ENCODE measurements at places on chromosomes 4 and X.

DNA sequence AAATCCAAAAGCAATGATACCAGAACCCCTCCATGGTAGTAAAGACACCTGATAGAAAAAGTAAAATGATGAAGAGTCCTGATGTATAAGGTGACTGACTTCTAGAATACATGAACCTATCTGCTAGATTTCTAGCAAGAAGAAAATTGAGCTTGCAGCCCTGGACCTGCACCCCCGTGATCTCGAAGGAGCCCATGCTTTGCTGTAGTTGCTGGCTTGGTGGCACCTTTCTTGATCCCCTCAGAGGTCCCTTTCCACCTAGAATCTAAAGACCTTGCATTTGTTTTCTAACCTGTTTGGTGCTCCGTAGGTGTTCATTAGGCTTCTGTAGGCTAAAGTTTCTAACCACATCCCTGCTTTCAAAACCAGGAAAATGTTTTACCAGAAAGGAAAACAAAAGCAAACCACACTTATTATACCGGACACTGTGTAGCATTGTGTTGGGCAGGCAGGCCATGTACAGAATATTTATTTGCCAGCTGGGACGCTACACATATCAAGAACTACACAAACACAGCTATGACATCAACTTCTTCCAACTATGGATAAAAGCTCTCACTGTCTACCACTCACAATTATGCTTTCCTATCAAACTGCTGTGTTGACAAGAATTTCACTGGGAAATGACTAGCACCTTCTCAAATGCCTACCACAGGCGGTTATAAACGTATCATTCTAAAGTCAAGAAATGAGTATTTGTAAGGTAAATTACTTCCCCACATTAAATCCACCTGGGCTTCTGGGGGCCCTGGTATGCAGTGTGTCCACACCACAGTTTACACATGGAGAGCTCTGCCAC is 316.2 kb downstream of the UNC5C start:
- DNase-seq, result no peak

DNA sequence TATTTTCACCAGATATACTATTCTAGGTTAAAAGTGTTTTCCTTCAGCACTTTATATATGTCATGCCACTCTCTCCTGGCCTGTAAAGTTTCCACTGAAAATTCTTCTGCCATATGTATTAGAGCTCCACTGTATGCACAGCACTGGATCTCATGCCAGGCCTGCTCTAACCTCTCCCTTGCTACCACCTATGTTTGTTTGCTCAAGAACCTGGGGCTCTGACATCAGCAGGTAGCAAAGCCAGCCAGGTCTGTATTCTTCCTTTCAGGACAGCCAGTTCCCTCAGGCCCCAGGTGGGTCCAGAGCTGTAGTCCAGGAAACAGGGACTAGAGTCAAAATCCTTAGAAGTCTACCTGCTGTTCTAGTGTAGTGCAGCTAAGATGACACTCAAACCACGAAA is 19.1 kb upstream of the MUC7 start:
- no peak for DNase-seq

- no peak for DNase-seq
Measured at GRCh38 chr4:55876387-55876786, 22.9 kb downstream of the EXOC1 start.

- no peak for DNase-seq
Measured at GRCh38 chr4:134027931-134028330, 173.7 kb downstream of the PABPC4L start.

DNA sequence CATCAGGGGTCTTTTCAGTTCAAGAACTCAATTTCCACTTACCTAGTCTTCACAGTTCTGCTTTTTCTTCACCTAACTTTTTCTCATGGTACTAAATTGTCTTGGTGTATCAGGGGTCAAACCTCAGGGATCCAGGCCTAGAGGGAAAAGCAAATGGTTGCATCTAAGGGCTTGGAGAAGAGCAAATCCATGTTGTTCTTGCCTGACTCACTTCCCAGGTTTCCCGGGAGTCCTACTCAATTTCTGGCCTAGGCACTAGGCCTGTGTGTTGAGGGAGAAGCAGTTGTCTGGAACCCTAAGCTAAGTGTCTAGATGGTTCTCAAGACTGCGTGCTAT is 191.9 kb upstream of the STK26 start:
- DNase-seq, result no peak

DNA sequence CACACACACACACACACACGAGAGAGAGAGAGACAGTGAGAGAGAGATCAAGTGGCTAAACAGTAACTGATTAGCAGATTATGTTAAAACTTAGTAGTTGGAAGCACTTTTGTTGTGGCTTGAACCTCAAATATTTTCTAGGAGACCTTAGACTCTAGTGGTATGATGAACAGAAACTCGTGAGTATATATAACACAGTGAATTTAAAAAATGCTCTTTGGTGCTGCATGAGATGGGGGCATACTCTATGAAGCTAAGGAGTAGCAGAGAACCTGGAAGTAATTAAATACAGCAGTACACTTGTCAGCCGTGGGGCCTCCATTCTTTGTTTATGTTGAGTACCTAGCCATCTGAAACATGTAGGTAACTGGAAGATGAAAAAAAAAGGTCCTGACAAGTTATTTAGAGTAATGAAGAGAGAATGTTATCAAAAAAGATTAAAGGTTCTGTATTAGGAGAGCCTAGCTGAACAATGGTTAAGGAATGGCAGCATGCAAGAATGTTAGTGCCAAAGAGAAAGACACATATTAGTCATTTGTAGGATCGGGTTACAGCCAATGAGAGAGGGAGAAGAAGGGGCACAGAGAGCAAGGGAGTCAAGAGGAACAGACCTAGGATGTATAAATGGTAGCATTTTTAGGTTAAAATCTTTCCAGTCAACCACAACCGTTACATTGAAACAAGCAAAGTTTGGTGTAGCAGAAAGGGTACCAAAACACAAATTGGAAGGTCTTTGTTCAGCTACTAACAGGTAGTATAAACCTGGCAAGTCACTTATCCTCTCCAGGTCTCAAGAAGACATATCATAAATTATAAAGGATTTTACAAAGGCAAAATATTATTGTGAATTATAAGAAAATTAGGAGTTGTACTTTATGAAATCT is 316.7 kb upstream of the DIPK2B start:
- peak; percentile 31 for DNase-seq

DNA sequence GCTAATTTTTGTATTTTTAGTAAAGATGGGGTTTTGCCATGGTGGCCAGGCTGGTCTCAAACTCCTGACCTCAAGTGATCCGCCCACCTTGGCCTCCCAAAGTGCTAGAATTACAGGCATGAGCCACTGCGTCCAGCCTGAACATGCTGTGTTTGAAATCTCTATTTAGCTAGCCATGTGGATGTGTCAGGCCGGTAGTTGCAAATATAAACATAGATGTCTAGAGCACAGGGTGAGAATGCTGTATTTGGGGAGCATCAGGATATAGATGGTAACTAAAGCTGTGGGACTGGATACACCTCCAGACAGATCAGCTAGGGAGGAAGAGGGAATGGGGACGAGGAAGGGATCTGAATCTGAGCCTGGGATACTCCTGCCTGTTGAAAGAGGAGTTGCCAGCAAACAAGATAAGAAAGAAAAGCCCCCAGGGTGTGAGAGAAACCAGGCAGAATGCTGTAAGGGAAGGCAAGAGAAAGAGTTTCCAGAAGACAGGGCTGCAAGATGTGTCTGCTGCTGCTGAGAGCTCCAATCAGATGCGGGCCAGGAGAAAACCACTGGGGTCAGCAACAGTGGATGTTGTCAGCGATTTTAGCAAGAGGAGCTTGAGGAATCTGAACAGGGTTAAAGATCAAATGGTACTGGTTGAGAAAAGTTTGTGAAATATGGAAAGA is 177.4 kb downstream of the PALLD start:
- DNase-seq, result no peak

DNA sequence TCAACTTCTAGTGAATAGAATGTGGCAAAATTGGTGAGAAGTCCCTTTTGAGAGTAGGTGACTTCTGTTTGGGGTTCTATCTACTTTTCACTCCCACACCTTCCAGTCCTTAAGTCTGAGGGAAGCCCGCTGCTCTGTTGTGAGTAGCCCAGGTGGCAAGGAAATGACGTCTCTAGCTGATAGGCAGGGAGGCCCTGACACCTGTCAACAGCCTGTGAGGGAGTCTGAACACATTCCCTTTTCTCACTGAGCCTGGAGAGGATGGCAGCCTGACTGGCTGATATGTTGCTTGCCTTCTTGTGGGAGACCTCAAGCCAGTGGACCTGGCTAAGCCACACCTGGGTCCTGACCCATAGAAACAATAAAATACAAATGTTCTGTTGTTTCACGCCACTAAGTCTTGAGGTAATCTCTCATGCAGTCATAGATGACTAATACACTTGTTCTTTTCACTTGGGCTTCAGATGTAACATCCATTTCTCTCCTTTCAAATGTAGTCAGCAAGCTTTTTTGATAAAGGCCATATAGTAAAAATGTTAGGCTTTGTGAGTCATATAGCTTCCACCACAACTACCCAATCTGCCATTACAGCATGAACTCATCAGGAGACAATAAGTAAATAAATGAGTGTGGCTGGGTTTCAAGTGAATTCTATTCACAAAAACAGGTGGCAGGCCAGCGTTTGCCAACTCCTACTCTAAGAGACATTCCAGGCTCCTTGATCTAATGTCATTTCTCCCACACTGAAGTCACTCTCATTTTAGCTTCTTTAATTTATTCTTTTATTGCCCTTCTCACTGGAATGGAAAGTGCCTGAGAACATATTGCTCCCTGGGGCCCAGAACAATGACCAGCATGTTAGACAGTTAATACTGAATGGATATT is 265.1 kb upstream of the MAD2L1 start:
- no peak for DNase-seq

DNA sequence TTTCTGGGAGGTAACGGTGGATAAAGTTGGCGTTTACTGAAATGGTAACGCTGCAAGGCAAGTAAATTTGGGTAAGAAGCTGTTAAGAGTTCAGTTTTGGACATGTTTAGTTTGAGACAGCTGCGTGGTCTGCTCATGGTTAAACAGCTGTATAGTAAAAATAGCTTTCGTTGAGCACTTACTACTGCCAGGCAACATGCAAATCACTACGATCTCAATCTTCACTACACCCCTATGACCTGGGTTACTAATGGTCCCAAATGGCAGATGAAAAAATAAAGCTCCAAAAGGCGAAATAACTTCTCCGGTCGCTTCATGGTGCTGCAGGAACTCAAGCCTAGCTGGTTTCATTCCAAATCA is 22.2 kb downstream of the FABP2 start:
- no peak for DNase-seq

DNA sequence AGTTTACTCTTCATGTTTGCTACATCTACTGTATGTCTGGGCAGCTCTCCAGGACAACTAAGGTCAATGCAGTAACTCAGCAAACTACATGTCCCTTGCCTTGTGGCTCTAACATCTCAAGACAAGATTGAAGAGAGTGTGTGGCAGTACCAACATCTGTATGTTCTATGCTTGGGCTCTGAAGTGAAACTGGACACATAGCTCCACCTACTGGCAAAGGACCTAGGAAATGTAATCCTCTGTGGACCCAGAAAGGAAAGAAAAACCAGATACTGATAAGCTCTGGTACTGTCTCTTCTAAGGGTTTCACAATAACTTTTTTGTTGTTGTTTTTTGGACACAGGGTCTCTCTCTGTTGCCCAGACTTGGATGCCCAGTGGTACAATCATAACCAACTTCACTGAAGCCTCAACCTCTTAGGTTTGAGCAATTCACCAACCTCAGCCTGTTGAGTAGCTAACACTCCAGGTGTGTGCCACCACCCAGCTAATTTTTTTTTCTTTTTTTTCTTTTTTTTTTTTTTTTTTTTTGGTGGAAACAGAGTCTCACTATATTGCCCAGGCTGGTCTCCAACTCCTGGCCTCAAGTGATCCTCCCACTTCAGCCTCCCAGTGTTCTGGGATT is 64.1 kb downstream of the QDPR start:
- DNase-seq, result peak; percentile 78

GRCh38 chr4:95250544-95251137 is 298.1 kb downstream of the UNC5C start:
- no peak for DNase-seq

DNA sequence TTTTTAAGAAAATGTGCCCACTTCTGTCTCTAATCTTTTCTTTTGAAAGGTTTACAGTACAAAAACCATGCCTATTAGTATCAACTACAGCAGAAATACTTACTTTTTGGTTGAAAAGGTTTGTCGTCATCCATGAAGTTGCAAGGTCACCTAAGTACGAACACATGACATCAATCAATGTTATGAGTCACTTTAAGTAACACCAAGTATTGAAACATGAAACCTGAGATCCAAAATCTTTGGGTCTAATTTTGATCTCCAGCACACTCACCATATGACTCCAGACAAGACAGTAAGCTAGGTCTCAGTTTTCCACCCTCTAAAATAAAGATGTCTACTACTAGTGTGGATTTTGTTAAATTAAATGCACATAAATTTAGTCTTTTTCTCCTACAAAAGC is 8.4 kb downstream of the ZNF280C start:
- no peak for DNase-seq

- no peak for DNase-seq
Measured at GRCh38 chr4:20464381-20464780, 212.7 kb downstream of the SLIT2 start.

- no peak for DNase-seq
Measured at GRCh38 chr4:73822812-73823504, 13.5 kb upstream of the CXCL6 start.

- no peak for DNase-seq
Measured at GRCh38 chr4:122706511-122706910, 26.0 kb upstream of the BBS12 start.

DNA sequence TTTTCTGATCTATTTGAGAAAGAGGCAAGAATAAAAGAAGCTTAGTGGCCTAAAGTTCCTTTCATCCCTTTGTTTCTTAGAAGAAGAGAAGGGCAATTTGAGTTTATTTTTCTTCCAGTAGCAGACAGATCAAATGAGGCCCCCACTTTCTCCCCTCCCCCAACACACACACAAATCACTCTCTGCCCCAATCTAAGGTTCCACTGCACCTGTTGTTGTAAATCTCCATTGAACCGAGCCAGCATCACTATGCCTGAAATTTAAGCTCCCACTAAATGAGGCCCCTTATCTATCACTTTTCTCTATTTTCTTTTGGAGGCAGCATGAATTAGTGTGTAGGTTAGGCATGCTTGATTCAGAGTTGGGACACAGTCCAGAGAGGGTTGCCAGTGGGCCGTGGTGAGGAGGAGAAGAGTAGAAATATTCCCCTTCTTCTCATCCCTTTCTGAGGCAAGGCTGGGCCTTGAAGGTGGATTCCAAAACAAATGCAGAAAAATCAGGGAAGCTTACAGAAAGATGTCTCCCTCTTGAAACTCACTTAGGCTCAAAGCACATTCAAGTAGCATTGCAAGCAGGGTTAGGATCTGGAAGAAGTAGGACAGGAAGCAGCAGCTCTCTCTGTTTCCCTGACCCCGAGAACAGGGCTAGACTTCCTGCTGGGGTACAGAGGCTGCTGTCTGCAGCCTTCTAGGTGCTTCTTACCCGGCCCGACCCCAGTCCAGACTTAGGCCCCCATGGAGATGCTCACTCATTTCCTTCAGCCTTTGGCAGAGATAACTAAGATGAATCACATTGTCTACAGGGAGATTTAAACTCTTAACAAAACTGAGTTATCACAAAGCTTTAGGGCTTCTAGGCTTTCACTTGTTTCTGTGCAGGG is 70.7 kb downstream of the RASL11B start:
- no peak for DNase-seq

DNA sequence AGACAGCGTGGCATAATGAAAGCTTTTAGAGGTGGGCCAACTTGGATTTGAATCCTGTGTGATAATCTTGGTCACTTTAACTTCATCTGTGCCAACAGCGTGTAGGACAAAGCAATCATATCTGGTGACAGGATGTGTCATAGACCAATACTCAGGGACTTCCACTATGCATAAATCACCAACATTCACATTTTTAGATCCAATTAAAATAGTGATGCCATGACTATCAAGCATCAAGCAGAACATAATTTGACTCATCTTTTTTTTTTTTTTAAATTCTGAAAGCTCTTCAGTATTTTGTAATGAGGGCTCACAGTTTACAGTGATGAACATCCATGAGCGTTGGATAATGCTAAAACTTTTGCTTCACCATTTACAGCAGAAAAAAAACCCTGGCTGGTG is 27.3 kb upstream of the RAPGEF2 start:
- DNase-seq, result no peak
